ENCODE measurements at places on chromosomes 1 and 21. TPM values are rescaled to one million over a fixed set of nuclear protein-coding genes. Genes with fewer than 3 reads are reported as not detected.

Gene PRKCZ
- 37.0 TPM for total RNA-seq

DNA sequence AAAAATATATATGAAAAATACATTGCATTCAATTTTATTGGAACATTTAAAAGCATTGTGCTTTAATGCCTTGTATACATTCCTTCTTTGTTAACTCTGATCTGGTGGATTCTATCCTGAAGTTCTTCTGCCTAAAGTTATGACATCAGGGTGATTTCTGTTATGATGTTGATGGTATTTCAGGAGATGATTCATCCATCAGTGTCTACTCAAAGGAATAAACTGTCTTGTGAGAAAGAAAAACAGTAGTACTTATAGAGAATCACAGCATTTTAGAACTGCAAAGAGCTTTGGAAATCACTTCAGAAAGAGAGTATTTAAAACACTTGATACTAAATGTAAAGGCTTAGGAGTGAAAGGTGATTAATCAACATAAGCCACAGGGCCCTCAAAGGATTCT, 155.7 kb downstream of the PTPRC start:
- no peak for DNase-seq

DNA sequence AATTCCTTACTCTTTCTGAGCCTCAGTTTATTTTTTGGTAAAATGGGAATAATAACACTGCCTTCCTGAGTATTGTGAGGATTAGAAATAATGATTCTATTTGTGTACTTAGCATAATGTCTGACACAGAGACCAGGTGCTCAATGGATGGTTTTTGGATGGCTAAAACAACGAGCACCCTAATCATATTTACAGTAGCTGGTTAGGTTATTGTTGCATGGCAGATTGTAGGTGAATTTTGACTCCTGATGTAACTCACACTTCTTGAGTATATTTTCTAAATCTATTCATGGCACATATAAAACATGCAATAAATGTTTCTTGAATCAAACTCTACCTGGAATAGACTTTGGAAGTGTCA, 11.9 kb upstream of the DUSP10 start:
- DNase-seq: no peak

GRCh38 chr1:9766759-9767442, 56.9 kb downstream of the CLSTN1 start:
- peak; percentile 100 for DNase-seq

DNA sequence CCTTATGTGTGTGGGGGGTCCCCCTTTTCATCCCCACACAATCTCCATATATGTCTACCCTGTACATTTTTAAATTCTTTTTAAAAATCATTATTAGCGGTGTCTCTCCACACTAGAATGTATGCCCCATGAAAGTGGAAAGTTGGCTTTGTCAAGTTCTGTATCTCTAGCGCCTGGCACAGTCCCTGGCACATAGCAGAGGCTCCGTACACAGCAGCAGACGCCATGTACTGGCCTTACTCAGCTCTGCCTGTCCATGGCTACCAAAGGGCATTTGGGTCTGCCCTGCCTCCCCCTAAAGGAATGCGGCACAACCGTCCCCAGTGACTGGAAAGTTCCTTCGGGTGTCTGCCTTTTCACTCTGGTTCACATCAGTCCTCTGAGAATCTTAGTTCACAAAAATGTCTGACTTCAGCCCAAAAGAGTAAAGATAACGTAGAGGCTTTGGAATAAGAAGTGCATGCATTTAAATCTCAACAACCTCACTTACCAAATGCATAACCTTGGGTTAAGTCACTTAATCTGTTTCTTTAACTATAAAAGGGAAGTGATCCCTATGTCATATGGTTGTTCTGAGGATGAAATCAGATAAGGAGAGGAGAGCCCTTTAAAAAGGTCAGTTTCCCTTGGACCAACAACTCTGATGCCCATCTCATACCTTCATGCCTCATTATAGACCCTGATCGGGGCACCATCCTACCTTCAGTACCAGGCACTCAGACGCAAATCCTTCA, 61.1 kb downstream of the CD46 start:
- DNase-seq: no peak

Gene SLC37A1
- 34.2 TPM for total RNA-seq

- no peak for DNase-seq
Observed at GRCh38 chr1:61387829-61388228, 305.5 kb downstream of the NFIA start.

Gene FAM177B
- total RNA-seq: not detected

GRCh38 chr1:226883630-226884029, 13.2 kb downstream of the PSEN2 start:
- no peak for DNase-seq

- no peak for DNase-seq
Observed at GRCh38 chr1:201655243-201655642, 116.3 kb downstream of the NAV1 start.

DNA sequence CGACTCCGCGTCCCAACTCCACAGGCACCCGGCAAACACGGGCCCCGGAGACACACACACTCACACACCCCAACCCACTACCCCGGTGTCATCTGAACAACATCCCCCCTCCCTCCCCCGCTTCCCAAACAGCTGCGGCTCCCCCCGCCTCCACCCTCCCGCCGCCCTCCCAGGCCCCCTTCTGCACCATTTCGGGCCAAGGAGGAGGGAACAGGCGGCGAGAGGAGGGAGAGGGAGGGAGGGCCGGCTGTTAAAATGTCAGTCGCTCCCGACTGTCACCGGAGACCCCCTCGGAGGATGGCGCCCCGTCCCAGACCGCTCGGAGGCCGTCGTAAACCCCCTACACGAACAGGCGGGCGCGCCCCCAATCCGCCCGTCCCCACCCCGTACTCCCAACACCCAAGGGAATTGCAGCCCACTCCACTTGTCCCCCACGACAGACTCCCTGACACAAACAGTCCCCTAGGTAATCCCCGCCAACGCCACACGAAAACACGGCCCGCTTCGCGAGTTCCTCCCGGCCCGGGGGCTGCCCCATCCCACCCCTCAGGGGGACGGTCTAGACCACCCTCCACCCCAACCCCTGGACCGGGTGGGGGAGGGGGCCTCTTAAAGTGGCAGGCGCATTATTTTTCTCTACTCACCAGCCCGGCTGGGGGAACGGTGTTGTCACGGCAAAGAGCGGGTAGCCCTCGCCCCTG, 583 bp downstream of the MEF2D start:
- DNase-seq: no peak

All from kidney epithelial cell (primary cell).